HS-27A (cell line): ENCODE measurements at places on chromosomes 5 and 9.

DNA sequence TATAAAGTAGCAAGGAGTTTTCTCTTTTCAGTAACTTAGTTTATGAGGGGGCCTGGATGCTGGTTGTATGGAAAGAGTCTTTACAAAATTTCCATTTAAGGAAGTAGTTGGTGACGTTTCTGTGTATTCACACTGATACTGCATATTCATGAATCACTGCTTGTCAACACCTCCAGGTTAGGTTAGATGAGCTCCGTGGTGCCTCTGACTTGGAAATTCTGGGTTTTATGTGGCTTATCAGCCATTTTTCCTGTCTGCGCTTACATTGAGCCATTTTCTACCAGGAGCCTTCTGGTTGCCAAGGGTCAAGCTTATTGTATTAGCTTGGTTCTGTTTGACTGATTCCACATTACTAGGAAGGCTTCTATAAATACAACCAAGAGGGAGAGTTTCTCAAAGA is 128.3 kb downstream of the SLC28A3 start:
- no peak for DNase-seq

DNA sequence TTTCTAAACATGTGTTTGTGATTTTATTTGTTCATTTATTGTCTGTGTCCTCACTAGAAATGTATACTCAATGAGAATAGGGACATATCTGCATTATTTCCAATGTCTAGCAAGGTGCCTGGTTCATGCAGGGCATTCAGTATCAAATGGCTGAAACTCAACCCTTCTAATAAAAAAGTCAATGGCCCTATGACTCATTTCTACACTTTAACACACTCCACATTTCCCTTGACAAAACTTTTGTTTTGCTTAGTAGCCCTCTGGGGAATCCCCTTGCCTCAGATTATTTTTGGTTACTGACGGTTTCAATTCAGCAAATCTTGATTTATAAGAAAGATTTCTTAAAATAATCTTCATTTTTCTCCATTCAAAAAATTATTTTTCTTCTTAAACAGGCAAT is 206.0 kb upstream of the DMRTA1 start:
- no peak for DNase-seq

- no peak for DNase-seq
Observed at GRCh38 chr5:160133918-160134304, 14.7 kb upstream of the PWWP2A start.

- DNase-seq, result no peak
Observed at GRCh38 chr5:78773655-78774054, 125.1 kb upstream of the LHFPL2 start.

- DNase-seq, result no peak
Observed at GRCh38 chr9:129886226-129887174, 51.2 kb downstream of the USP20 start.

GRCh38 chr5:59042201-59043055 is 459.6 kb downstream of the RAB3C start:
- no peak for DNase-seq

DNA sequence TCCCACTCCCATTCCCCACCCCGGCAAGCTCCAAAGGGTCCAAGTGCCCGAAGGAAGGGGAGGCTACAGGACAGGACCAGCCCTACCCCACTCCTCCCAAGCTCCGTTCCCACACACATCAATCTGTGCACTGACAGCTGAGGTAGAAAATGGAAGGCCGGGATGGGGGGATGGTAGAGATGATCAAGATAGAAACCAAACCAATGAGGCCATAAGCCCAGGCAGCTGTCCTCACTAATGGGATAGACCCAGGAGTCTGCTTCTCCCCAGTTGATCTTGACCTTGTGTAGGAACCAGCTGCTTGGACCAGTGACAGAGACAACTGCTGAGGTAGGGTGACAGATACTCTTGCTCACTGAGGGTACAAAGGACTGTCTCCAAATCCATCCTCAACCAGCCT is 38.6 kb downstream of the B4GALT1 start:
- no peak for DNase-seq

GRCh38 chr9:134293611-134294152 is 32.6 kb upstream of the RXRA start:
- no peak for DNase-seq

DNA sequence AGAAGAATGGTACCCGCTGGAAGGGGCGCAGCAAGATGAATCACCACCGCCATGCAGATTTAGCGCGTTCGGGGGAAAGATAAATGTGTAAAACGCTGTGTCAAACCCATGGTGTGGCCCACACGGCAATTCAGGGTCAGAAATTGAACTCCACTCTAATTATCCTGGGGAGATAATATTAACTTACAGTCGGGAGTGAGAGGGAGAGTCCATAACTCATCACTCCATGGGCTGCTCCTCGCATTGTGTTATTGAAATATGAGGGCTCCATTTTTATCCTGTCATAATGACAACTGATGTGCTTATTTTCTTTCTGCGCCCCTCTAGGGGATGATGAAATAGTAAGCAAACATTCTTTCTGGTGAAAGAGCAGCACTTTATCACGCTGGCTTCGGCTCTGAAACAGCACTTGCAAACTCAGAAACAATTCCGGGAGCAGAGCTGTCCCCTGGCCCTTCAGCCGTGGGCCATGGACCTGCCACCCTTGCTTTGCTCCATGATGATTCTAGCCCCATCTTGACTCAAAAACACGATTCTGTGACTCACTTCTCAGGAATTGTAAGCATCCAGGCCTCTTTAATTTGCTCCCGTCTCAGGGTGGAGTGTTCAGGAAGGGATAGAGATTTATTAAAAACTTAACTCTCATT is 431.6 kb downstream of the IRX1 start:
- no peak for DNase-seq

- no peak for DNase-seq
Observed at GRCh38 chr5:133365738-133366137, 246.6 kb downstream of the FSTL4 start.

GRCh38 chr5:127441799-127442484 is 75.5 kb upstream of the PRRC1 start:
- DNase-seq, result no peak

DNA sequence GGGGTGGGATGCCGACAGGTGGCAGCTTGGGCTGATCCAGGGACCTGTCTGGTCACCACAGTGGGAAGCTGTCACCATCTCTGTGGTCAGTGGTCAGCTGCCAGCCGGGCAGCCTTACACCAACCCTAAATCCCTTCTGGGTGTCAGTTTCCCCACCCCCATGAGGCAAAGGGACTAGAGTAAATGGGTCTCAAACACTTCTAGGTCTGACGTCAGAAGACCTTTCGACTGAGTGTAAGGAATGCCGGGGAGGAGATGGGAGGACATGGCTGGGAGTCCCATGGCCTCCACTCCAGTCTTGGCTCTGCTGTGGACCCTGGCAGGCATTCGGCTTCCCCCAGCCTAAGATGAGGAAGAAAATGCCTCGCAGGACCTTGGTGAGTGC is 40.3 kb upstream of the SLC25A51 start:
- no peak for DNase-seq

DNA sequence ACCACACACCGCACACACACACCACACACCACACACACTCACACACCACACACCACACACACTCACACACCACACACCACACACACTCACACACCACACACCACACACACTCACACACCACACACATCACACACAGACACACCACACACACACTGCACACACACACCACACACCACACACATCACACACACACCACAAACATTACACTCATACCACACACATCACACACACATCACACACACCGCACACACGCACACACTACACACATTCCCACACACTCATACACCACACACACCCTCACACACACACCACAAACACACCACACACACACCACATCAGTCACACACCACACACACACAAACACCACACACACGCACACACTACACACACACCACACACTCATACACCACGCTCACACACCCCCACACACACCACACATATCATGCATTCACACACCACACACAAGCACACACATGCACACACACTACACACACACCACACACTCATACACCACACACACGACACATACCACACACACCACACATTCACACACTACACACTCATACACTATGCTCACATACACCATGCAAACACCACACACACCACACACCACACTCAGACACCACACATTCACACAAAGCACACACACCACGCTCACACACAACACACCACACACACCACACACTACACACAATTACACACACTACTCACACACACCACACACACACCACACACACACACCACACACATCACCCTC is 1.1 kb upstream of the UBE2QL1 start:
- DNase-seq, result no peak

GRCh38 chr9:82457891-82458290 is 469.3 kb downstream of the SPATA31D1 start:
- no peak for DNase-seq

DNA sequence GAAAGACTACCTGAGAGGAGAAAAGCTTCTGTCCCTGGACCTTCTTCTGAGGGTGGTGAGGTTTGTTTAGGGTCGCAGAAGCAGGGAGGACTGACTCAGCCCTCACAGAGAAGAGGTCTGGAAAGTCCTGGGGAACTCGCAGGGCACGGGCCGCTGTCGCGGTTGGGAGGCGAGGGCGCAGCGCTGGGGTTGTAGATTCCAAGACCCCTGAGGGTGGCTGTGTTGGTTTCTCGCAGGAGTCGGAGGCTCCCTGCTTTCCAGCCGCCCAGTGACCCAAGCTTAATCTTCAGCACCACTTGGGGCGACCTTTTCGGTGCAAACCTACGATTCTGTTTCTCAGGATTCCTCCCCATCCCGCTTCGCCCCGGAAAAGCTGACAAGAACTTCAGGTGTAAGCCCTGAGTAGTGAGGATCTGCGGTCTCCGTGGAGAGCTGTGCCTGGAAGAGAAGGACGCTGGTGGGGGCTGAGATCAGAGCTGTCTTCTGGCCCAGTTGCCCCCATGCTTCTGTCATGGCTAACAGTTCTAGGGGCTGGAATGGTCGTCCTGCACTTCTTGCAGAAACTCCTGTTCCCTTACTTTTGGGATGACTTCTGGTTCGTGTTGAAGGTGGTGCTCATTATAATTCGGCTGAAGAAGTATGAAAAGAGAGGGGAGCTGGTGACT is 482 bp downstream of the SLC27A6 start:
- DNase-seq, result no peak

DNA sequence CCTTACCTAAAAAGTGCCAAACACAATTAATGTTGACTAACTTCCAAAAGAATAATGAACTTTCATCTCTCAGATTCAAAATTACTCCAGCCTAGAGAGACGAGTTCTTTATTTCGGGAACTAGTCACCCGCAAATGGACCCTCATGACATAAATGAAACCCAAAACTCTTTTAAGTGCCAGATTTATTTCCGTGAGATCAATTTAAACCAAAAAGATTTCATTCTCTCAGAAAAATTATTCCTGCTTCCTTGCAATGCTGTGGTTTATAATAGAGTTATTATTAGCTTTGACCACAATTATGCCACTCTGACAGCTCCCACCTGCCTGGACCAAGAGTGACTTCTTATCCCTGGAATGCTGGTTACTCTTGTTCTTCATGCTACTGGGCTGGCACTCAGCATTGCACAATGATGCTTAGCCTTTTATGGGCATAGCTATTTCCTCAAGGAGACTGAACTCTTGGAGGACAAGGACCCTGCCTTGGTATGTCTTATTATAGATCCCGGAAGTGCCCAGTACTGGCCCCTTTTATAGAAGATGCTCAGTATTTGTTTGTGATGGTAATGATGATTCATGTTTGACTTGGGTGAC is 183.5 kb downstream of the SNX18 start:
- peak; percentile 77 for DNase-seq

DNA sequence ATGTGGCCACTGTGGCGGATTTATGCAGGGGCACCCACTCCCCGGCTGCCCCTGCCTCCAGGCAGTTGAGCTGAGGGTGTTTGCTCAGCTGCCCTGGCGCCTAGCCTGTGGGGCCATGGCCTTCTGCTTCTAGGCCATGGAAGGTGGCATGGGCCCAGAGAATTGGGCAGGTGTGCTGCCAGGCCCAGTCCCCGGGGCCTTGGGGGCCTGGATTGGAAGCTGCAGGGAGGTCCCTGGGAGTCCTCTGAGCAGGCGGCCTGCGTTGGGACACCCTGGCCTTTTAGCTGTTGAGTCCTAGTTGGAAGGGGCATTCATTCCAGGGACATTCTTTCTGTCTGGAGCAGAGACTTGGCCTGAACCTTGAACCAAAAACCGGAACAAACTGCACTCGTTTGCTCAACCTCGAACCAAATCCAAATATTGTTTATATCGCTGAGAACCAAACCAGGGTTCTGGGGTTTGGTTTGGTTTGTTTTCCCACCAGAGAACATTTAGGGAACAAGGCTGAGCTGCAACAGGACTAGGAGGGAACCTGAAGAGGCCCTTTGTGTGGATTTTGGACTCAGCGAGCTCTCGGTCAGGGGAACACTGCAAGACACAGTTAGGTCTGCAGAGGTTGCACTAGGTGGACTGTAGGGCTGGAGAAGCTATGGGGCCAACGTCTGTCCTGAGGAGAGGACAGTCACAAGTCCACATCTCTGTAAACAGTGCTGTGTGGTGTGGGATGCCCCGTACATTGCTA is 116.8 kb downstream of the BOD1 start:
- no peak for DNase-seq

DNA sequence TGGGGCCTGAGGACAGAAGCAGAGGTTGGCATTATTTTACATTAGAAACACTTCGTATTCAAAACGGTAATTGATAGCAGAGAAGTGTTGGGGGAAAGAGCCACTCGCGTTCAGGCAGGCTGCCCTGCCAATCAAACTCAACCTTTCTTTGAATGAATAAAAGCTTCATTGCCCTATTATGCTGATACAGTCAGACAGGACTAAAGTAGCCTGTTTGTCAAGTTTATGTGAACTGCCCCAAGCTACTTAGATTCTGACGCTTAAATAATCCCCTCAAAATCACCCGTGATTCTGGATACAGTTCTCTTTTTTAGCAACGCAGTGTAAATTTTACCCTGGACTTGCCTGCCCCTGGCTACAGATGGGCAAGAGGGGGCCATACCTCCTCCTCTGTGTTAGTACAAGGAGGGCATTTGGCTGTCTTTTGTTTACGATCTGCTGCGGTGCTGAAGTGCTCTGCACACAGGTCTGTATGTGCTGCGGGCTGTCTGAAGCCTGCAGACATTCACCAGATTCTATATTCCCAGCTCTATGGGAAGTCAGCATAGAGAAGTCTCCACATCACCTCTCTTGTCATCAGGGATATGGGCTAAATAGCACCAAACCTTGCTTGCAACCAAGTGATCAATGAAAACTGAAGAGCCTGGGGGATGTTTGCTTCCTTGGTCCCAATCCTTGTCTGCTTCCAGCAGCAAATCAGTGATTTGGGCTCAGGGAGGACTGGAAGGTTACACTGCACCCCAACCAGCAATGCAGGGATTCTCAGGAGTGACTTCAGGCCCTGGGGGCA is 218.4 kb downstream of the EBF1 start:
- no peak for DNase-seq
